ENCODE measurements at places on chromosomes 6 and 20.

GRCh38 chr6:150224820-150225219, 82.0 kb downstream of the PPP1R14C start:
- no peak for DNase-seq

DNA sequence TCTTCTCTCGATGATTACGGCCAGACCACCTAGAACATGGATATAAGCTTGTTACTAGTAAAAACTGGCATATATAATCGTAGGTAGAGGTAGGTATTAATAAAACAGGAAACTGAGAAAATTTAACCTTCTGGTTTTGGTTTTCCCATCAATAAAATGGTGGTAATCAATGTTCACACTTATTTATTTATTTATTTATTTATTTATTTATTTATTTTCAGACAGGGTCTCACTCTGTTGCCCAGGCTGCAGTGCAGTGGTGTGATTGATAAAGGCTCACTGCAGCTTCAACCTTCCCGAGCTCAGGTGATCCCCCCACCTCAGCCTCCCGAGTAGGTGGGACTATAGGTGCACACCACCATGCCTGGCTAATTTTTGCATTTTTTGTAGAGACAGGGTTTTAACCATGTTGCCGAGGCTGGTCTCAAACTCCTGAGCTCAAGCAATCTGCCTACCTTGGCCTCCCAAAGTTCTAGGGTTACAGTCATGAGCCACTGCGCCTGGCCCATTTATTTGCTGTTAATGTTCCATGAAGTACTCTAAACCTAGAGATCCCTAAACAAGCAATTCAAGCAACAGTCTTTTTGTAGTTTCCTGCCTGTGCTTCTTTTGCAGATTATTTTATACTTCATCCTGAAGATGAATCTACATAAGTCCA, 11.5 kb downstream of the TOMM6 start:
- no peak for DNase-seq

GRCh38 chr20:47198254-47198671, 158.2 kb downstream of the ZMYND8 start:
- DNase-seq: no peak

DNA sequence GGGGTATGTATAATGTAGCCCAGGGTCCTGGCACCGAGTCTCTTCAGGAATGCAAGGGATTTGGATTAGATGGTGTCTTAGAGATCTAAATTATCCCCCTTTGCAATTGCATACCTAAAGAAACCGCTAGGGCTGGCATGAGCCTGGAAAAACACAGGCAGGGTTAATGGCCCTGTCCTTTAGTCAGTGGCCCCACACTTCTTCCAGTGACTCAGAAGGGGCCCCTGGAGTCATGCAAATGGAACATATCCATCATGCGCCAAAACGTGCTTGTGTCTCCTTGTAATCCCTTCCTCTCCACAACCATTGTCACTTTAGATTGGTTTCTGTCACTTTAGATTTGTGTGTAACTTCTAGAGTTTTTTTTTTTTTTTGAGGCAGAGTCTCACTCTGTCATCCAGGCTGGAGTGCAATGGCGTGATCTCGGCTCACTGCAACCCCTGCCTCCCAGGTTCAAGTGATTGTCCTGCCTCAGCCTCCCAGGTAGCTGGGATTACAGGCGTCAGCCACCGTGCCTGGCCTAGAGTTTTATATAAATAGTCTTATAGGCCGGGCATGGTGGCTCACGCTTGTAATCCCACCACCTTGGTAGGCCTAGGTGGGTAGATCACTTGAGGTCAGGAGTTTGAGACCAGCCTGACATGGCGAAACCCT, 8.7 kb upstream of the MYBL2 start:
- DNase-seq: no peak

DNA sequence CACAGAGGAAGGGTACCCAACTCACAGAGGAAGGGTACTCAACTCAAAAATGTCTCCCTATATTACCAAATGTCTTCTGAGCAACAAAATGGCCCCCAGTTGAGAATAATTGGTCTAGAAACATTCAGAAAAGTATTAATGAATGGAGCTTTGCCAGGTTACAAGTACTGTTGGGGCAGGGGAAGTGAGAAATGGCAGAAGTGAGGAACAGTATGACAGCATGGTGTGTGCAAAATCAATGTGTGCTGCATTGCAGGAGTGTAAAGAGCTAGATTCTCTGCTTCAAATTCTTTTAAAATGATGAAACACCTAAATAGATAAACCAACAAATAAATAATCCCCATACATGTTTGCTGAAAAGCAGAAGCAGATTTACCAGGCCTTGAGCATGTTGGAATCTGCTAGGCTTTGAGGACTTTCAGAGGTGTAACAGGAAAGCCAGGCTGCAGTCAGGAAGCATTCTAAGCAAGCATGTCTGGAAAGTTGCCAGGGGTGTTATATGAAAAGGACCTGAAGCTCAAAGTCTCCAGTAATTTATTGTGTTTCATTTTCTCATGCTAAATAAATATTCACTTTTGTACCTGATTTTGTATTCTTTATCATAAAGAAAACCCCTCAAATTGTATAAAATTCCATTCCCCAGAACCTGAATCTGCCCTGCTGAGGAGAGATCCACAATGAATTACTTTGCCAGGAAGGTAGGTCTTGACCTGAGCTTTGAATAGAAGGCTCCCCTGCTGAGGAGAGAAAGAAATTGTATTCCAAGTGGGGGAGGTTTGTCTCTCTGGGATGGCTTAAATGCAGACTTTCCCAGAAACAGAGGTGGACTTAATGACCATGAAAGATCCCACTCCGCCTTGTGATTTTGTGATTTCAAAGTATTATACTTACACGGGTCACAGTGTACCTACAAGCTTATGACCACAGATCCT, 265.0 kb upstream of the MARCKS start:
- DNase-seq: no peak

DNA sequence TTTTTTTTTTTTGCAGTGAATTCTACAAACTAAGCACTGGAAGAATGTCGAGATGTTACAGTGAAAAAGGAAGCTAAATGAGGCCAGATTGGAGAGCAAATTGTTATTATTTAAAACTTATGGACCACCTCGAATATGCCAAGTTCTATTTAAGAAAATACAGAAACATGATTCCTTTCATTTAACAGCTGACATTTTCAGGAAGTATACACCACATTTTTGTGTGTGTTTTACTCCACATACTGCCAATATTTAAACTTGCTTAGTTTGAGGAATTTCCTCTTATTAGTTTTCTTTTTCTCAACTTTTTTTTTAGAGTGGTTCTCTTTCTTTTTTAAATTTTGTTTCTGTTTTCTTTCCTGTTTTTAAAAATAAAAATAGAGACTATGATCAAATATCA, 37.0 kb upstream of the GCLC start:
- no peak for DNase-seq

DNA sequence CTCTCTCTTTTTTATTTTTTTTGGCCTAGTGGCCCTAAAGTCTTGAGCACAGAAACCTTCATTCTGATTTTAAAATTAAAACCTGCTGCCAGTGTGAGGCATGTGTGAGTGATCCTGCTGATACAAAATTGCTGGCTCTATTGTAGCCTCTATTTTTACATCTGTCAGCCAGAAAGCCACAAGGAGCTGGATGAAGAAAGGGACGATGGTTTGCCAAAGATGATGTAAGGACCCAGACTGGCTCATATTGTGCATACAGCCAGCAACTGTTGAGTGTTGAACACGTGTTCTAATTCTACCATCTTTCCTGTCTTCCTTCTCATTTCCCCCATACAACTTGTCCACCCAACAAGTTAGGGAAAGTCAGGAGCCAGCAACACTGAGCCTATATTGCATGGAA, 40.8 kb upstream of the ATXN1 start:
- DNase-seq: no peak

GRCh38 chr6:9138936-9139335, 703.6 kb upstream of the SLC35B3 start:
- DNase-seq: no peak

GRCh38 chr6:7954477-7955200, 44.1 kb upstream of the TXNDC5 start:
- DNase-seq: no peak

- no peak for DNase-seq
These were observed 13.5 kb downstream of the GPR63 start for GRCh38 chr6:96823743-96824142.

DNA sequence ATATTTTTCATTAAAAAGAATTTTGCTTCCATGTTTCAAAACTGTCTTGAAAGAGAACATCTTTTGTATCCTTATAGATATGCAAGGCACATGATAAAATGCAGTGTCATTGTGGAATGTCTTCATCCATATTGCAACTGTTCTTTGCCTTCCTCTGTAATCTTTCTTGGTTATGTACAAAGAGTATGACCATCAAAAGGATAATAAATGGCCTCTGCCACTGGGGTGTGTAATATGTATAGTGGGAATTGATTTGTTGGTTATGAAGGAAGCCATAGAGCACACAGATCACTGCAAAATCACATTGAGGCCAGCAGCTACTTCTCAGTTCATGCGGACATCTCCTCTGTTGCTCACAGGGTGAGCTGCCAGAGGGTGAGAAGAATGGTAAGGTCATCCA, 703.5 kb downstream of the TFAP2A start:
- DNase-seq: no peak

DNA sequence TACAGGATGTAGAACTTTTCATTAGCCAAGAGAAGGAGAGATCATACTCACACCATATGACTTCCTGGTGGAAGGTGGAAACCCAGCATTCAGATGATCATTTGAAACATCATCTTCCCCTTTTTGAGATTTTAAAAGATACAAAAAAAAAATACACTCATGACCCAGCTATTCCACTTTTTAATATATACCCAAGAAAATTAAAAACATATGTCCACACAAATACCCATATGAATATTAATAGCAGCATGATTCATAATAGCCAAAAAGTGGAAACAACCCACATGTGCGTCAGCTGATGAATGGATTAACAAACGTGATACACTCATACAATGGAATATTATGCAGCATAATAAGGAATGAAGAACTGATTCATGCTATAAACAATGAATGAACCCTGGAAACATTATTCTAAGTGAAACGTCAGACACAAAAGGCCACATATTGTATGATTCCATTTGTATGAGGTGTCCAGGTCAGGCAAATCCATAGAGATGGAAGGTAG, 130.0 kb upstream of the SGK1 start:
- DNase-seq: no peak

DNA sequence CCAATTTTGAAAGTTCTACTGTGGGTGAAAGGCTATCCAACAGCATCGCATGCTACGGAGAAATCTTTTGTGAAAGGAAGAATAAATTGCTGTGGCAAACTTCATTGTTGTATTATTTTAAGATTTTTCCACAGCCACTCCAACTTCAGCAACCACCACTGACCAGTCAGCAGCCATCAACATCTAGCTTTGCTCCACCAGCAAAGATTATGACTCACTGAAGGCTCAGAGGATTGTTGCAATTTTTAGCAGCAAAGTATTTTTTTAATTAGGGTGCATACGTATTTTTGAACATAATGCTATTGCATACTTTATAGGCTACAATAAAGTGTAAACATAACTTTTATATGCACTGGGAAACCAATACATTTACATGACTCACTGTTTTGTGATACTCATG, 493.5 kb downstream of the TFAP2A start:
- no peak for DNase-seq

DNA sequence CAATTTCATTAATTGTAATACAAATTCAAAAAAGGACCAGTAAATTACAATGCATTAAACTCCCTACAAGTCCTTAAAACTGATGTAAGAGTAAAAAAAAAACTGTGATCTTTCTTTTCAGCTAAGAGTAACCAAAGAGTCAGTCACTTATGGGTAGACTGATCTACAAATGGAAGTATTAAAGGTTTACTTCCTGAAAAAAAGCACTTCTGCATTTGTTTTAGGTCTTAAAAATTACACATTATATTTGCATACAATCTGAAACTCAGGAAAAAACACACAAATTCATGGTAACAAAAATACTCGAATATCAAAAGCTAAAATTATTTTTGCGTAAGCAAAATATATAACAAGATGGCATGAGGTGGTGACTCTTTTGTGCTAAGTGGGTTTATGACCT, 23.5 kb downstream of the USP49 start:
- no peak for DNase-seq

- no peak for DNase-seq
These were observed 11.5 kb downstream of the WFDC3 start for GRCh38 chr20:45780159-45780558.

- no peak for DNase-seq
These were observed 370.2 kb upstream of the SASH1 start for GRCh38 chr6:147972448-147972847.

- no peak for DNase-seq
These were observed 7.8 kb upstream of the BTN3A1 start for GRCh38 chr6:26394289-26394688.

- no peak for DNase-seq
These were observed 473 bp upstream of the DTNBP1 start for GRCh38 chr6:15663130-15663871.

- DNase-seq: no peak
These were observed 11.3 kb upstream of the ADGB start for GRCh38 chr6:146587459-146587858.

DNA sequence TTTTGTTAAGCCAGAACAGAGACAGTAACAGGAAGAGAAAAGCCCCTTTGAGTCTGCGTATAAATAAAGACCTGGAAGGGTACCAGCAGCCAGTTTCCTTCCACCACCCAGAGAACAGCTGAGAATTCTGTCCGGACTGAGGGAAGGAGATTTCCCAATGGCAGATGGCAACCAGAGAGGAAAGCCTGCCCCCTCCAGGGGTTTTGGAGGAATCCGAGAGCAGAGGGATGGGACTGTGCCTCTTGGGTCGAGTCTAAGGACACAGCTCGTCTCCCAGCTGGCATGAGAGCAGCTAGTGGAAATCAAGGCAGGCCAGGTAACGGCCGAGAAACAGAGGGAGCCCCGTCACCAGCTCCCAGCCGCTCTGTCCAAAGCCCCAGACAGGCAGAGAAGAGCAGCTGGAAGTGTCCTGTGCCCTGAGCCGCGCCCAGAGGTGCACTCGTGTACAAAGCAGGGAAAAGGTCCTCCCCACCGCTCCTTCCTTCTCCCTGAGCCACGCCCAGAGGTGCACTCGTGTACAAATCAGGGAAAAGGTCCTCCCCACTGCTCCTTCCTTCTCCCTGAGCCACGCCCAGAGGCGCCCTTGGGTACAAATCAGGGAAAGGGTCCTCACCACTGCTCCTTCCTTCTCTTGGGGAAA, 134.0 kb upstream of the SNX9 start:
- no peak for DNase-seq

DNA sequence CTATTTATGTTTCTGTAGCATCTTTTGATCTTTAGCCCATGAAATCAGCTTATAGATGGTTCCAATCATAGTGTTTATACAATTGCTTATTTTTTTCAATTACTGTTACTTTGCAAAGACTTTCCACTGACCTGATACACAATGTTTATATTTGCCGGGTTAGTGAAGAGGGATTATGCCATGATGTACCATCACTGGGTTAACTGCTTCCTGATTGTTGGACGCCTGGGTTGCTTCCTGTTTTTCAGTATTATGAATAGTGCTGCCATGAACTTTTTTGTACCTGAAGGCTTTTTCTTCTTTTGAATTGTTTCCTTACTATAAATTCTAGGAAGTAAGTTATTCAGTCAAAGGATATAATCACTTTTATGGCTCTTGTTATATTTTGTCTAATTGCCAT, 6.9 kb downstream of the MANBAL start:
- DNase-seq: no peak

DNA sequence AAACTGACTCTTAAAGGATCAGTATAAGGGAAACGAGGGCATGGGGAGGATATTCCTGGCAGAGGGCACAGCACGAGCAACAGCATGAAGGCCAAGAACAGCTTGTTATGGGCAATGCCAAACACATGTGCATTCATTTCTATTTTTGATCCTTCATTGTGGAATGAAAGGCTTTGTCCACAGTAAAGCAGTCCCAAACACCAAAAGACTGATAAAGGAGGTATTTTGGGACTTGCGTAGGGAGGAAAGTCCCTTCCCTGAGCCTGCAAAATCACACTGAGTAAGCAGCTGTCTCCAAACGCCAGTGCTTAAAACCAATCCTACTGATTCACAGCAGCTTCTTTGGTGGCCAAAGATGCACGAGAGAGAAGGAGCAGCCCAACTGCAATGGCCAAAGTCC, 138.2 kb downstream of the UNC5CL start:
- DNase-seq: no peak
